Stimulated activated CD4-positive, alpha-beta T cell treated with anti-CD3 and anti-CD28 coated beads, Interleukin-1b, Interleukin-23, amount 100 ng/mL, for 24 hours (primary cell): ENCODE measurements at places on chromosomes 12 and 14.

- no peak for DNase-seq
These were observed 521.1 kb upstream of the MGAT4C start for GRCh38 chr12:86777325-86777724.

DNA sequence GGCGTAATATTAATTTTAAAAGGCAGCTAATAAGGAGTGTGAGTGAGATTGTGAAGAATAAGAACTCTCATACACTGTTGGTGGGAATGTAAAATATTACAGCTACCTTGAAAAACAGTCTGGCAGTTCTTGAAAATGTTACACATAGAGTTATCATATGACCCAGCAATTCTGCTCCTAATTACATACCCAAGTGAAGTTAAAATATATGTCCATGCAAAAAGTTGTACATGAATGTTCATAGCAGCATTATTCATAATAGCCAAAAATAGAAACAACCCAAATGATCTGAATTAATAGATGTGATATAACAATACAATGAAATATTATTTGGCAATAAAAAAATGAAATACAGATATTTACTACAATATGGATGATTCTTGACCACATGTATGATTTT, 68.2 kb downstream of the RASSF8 start:
- DNase-seq, result no peak

DNA sequence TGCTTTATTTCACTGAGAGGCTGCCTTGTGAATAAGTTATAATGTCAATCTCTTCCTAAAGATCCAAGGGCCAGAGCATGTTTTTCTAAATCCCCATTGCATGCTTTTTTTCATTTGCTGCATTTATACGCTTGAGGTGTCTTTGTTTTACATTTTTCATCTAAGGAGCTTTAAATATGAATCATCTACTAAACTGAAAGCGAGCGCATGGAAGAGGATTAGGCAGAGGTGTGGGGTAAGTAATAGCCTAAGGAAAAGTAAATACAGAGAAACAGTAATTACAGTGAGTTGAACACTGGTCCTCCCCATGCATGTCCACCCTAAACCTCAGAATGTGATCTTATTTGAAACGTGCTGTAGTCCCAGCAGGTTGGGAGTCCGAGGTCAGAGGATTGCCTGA, 76.4 kb upstream of the METAP2 start:
- DNase-seq, result no peak

DNA sequence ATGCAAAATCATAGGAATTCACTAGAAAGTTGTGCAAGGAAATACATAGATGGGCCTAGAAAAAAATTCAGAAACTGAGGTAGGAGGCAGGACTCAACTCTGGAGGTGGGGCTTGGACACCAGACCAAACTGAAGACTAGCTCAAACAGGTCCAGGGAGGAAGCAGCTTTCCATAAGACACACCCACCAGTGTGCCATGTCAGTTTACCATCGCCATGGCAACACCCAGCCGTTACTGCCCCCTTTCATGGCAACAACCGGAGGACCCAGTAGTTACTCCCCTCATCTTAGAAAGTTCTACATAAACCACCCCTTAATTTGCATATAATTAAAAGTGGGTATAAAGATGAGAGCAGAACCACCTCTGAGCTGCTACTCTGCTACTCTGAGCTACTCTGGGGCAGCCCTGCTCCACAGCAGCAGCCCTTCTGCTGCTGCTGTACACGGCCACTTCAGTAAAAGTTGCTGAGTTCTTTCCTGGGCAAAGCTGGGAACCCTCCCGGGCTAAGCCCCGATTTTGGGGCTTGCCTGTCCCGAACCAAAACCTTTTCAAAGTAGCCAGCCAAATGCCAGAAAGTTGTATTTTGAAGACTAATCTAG, 30.8 kb upstream of the NINJ2 start:
- no peak for DNase-seq

- DNase-seq, result no peak
These were observed 120.5 kb downstream of the DENND5B start for GRCh38 chr12:31470459-31470858.

DNA sequence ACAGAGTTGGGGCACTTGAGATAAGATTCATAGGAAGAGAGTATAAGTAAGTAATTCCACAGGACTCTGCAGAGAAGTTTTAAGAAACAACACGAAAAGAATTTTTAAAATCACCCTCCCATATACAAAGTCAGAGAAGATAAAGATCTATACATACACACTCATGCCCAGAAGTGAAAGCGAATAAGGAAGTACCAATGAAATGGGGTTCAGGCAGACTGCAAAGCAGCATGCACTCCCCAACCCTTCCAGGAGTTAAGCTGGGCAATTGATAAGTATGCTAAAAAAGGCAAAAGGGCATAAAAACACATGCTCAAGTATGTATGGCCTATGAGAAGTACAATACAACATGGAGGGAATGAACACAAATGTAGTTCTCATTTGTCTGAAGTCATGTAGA, 246.2 kb upstream of the GRIP1 start:
- no peak for DNase-seq

- no peak for DNase-seq
These were observed 51.4 kb downstream of the ERH start for GRCh38 chr14:69346710-69347109.

DNA sequence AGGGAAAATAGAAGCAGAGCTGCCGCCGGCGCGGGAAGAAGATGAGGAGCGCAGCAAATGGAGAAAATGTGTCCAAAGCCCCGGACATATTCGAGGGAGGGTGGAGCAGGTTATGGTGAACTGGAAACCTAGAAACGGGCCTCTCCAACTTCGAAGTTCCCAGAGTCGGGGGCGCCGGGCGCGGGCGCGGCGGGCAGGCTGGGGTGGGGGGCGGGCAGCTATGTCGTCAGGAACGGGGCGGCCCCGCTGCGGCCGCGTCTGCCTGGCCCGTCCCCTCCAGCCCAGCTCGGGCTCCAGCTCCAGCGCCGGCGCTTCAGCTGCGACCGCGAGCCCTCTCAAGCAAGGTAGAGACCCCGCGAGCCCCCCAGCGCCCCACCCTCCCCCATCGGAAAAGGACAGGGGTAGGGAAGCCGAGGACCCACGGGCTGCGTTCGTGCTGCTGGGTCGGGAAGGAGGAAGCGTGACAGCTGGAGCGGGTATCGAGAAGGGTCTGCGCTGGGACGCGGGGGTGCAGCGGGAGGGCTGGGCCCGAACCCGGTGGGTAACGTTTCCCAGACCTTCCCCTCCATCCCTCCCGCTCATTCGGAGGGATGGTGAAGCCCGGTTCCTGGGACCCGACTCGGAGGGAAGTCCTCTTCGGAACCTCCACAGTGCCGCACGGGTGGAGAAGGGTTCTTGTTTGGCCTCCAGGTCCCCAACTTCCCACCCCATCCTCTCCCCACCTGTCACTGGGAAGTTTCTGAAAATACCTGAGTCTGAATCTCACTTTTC, 1.0 kb downstream of the DGKA start:
- no peak for DNase-seq

DNA sequence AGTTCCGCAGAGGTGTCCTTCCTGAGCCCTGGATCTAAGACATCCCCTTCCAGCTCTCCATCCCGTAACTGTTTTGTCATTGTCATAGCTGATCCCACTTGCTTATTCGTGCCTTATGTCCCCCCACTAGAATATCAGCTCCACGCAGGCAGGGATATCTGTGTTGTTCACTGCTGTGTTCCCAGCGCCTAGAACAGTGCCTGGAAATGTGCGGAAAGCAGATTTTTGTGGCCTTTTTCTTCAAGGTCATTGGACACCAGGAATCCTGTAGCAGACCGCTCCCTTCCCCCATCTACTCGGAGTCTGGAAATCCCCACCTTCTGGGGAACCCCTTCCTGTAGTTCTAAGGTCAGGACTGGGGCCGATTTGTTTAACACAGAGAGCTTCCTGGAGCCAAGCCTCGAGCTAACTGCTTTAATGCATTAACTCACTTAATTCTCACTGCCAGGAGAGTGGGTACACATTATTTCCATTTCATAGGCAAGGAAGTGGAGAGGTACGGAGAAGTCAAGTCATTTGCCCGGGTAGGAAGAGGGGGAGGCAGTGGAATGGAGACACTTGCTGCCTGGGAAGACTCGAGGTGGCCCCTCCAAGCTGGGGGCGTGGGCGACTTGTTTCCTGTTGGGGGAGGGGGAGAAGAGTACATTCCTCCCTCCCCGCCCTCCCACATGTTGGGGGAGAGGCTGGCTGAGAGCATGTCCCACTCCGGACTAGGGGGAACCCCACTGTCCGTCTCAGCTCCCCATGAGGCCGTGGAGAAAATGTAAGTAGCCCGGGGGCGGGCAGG, 1.2 kb upstream of the SH2B3 start:
- no peak for DNase-seq

GRCh38 chr12:113092607-113093408, 36.3 kb downstream of the DTX1 start:
- DNase-seq, result no peak

GRCh38 chr12:1466481-1467154, 127.8 kb downstream of the FBXL14 start:
- no peak for DNase-seq

- DNase-seq, result no peak
These were observed 237.5 kb upstream of the HMGA2 start for GRCh38 chr12:65586796-65587195.
